Stimulated activated CD4-positive, alpha-beta T cell treated with anti-CD3 and anti-CD28 coated beads, Interleukin-15, amount 100 ng/mL, for 1 hour (primary cell): ENCODE measurements at places on chromosomes 3 and 15.

GRCh38 chr15:29632671-29633406 lies 189.4 kb downstream of the TJP1 start:
- DNase-seq = no peak

DNA sequence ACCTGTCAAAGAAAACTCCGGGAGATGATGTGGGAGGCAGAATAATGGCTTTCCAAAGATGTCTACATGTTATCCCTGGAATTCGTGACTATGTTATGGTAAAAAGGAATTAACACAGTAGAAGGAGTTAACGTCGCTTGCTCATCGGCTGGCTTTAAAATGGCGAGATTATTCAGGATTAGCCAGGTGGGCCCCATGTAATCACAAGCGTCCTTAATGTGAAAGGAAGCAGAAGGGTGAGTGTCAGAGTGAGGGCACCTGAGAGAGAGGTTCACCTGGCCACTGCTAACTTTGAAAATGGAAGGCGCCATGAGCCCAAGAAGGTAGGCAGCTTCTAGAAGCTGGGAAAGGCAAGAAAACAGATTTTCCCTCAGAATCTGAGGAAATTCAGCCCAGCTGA lies 557.2 kb downstream of the EPHB1 start:
- no peak for DNase-seq

- DNase-seq = no peak
These were observed 35.1 kb upstream of the SPTBN5 start for GRCh38 chr15:41928637-41929620.

- DNase-seq = no peak
These were observed 197.7 kb downstream of the CD47 start for GRCh38 chr3:107892955-107893624.

- no peak for DNase-seq
These were observed 29.1 kb upstream of the MTMR10 start for GRCh38 chr15:31020542-31020941.
